Testis (tissue), 5 donors: ENCODE measurements at places on chromosomes 2 and 18. TPM values are rescaled to one million over a fixed set of nuclear protein-coding genes. Genes with fewer than 3 reads are reported as not detected.

- no peak overlapping the region for H3K4me3 ChIP-seq
- H3K36me3 ChIP-seq: no peaks in the 10 kb centered on the region
- no peak for DNase-seq
- H3K27me3 ChIP-seq: no peaks in the 10 kb centered on the region
- H3K27ac ChIP-seq: no peak overlapping the region
- no peaks in the 10 kb centered on the region for H3K4me1 ChIP-seq
Measured at GRCh38 chr2:39546937-39547336, 109.9 kb upstream of the MAP4K3 start.

GRCh38 chr18:27652480-27653121 is 467.5 kb upstream of the CHST9 start:
- no peaks in the 10 kb centered on the region for H3K36me3 ChIP-seq
- H3K4me1 ChIP-seq: no peaks in the 10 kb centered on the region
- no peak overlapping the region for H3K27ac ChIP-seq
- H3K4me3 ChIP-seq: no peak overlapping the region
- no peak for DNase-seq
- no peaks in the 10 kb centered on the region for H3K27me3 ChIP-seq

- no peaks in the 10 kb centered on the region for H3K27me3 ChIP-seq
- H3K27ac ChIP-seq: no peak overlapping the region
- no peaks in the 10 kb centered on the region for H3K36me3 ChIP-seq
- no peaks in the 10 kb centered on the region for H3K4me1 ChIP-seq
- no peak overlapping the region for H3K4me3 ChIP-seq
Measured at GRCh38 chr18:37501136-37501535, 64.5 kb downstream of the CELF4 start.

GRCh38 chr18:23038712-23039111 is 96.6 kb upstream of the CABLES1 start:
- H3K4me3 ChIP-seq: no peak overlapping the region

DNA sequence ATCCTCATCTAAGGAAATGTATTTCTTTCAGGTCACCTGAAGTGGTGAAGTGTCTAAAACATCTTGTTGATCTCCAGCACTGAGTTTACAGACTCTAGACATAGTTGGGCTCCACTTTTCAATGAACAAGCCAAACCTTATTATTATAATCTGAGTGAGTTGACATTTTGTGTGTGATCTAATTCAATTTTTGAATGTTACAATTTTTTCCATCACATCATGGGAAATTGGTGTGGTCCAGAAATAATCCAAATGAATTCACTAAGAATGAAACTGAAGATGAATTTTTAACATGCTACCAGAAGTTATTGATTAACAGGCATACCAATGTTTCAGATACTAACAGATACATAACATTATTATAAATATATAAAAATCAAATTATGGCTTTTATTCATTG is 75.6 kb upstream of the EFEMP1 start:
- H3K4me1 ChIP-seq: no peaks in the 10 kb centered on the region
- no peaks in the 10 kb centered on the region for H3K36me3 ChIP-seq
- no peak for DNase-seq
- H3K4me3 ChIP-seq: no peak overlapping the region
- H3K27ac ChIP-seq: no peak overlapping the region

The SCYGR7 gene
- total RNA-seq: not detected

The FHL2 gene
- 154 TPM for total RNA-seq

- no peaks in the 10 kb centered on the region for H3K27me3 ChIP-seq
- no peak overlapping the region for H3K27ac ChIP-seq
- no peak for DNase-seq
Measured at GRCh38 chr2:39870871-39871270, 91.8 kb upstream of the THUMPD2 start.

GRCh38 chr18:9779630-9780029 is 71.5 kb downstream of the RAB31 start:
- no peaks in the 10 kb centered on the region for H3K27me3 ChIP-seq
- H3K27ac ChIP-seq: no peak overlapping the region
- H3K4me1 ChIP-seq: no peaks in the 10 kb centered on the region
- H3K4me3 ChIP-seq: no peak overlapping the region

The VAMP8 gene
- total RNA-seq: 10.8 TPM

DNA sequence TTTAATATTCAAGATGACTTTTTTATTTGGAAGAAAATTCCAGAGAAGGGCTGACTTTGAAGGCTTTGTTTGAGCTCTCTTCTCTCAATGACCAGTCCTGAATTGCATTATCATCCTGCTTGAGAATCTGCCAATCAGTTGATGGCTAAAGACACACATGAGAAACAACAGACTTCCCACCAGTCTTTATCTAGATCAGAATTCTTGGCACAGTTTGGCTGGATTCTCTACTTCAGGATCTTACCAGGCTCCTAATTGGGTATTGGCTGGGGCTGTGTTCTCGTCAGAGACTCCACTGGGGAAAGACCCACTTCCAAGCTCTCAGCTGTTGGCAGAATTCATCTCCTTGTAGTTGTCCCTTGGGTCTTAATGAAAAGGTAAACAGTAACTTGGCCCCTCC is 86.0 kb downstream of the WDSUB1 start:
- DNase-seq: no peak
- H3K27me3 ChIP-seq: no peaks in the 10 kb centered on the region
- no peaks in the 10 kb centered on the region for H3K4me1 ChIP-seq

DNA sequence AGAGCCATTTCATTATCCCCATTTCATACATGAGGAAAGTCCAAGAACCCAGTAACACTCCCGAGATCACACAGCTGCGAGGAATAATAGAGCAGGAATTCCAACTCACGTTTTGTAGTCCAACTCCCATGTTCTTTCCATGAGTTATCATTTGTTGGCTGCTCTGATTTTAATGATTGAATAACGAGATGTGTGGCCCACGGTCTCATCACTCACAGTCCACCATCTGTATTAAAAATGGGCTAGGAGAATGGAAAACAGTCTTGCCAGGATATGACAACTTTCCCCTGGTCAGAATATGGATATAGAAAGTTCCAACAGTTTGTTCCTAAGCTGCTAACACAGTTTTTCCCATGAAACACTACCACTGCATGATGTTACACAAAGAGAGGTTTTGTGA is 147.5 kb downstream of the METTL4 start:
- H3K4me1 ChIP-seq: no peaks in the 10 kb centered on the region
- H3K27ac ChIP-seq: no peak overlapping the region
- H3K4me3 ChIP-seq: no peak overlapping the region
- no peak for DNase-seq
- H3K27me3 ChIP-seq: no peaks in the 10 kb centered on the region

DNA sequence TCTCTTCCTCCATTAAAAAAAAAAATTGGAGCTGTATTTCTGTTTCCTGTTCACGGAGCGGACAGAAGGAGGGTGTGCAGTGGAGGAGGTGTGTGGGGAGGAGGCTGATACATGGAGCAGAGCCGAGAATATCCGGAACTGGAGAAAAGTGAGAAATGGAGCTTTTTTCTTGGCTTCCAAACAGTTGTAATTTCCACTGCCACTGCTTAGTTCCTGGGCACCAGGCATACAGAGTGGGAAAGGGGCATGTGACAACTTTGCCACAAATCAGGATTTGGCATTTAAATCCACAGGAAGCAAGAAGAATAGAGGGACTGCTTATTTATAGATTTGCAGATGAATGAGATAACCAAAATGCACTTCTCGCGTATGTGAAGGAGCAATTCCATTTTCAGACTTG is 71.2 kb downstream of the BCL11A start:
- DNase-seq: no peak
- no peaks in the 10 kb centered on the region for H3K4me1 ChIP-seq
- H3K27ac ChIP-seq: no peak overlapping the region
- no peak overlapping the region for H3K4me3 ChIP-seq

- no peaks in the 10 kb centered on the region for H3K4me1 ChIP-seq
- no peak overlapping the region for H3K4me3 ChIP-seq
- no peaks in the 10 kb centered on the region for H3K36me3 ChIP-seq
- no peaks in the 10 kb centered on the region for H3K27me3 ChIP-seq
- DNase-seq: no peak
Measured at GRCh38 chr2:62686012-62686685, 19.4 kb upstream of the EHBP1 start.

The CENPO gene
- total RNA-seq: 32.8 TPM

- peaks cover 20% of the 10 kb centered on the region for H3K4me1 ChIP-seq
- H3K36me3 ChIP-seq: no peaks in the 10 kb centered on the region
- H3K27ac ChIP-seq: peak overlapping the region; percentile 82
Measured at GRCh38 chr2:131105950-131106801, 1.0 kb downstream of the PLEKHB2 start.

The TTR gene
- 1.1 TPM for total RNA-seq

- H3K27ac ChIP-seq: no peak overlapping the region
- H3K27me3 ChIP-seq: no peaks in the 10 kb centered on the region
- H3K4me1 ChIP-seq: no peaks in the 10 kb centered on the region
- H3K36me3 ChIP-seq: no peaks in the 10 kb centered on the region
Measured at GRCh38 chr18:24140697-24141096, 1.8 kb downstream of the CABYR start.

DNA sequence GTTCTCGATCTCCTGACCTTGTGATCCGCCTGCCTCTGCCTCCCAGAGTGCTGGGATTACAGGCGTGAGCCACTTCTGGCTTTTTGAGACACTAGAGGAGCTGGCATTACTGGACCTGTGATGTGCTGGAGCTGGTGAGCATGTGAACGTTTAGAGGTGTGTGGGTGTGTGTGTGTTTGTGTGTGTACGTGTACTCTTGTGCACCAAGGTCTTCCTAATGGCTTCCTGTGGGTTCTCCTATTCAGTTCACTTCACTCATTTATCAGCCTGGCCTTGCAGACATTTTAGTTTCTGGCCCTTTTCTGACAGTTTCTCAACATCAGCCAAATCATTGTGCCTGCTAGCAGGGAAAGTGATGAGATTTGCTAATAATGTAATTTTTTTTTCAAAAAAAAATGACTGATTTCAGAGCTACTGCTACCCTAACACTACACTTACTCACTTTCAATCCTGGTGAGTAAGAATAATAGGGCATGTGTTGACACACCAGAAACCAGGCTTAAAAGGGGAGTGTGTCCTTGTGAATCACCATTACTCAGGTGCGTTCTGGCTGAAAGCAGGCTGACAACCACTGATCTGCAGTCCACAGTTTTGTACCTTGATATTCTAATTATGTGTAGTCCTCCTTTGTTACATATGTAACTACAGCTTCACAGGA is 41.0 kb upstream of the ACTR3 start:
- H3K27me3 ChIP-seq: no peaks in the 10 kb centered on the region
- no peaks in the 10 kb centered on the region for H3K4me1 ChIP-seq
- no peak for DNase-seq
- H3K27ac ChIP-seq: no peak overlapping the region
- H3K4me3 ChIP-seq: no peak overlapping the region
- no peaks in the 10 kb centered on the region for H3K36me3 ChIP-seq

DNA sequence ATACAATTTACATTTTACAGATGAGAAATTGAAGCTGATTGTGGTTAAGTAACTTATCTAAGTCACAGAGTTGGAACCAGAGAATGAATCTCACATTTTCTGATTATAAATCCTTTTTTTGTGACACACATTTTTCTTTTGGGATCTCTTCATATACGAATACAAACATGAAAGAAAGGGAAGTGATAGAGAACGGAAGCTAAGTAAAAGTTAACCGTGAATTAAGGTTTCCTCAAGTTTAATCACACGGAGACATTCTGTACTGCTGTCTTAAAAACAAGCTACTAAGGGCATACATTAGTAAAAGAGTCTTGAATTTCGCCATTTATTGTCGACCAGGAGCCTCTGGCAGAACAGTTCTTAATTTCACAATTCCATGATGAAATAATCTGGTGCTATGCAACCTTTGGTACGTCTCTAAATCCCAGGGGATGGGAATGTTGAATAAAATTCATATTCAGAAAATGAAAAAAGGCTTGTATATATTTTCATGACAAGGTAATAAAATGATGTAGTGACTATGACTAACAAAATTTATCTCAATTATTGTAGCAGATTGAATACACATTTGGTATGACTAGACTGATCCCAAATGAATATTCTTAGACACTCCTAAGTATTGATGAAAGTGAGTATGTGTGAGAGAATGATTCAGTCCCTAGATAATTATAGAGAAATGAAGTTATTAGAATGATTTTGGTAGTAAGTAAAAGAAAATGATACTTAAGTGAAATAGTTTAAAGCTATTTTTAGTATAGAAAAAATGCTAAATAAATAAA is 40.3 kb upstream of the ZSWIM2 start:
- no peak overlapping the region for H3K4me3 ChIP-seq
- no peaks in the 10 kb centered on the region for H3K27me3 ChIP-seq
- H3K27ac ChIP-seq: no peak overlapping the region
- no peak for DNase-seq

The GREB1L gene
- 40.6 TPM for total RNA-seq

- no peak overlapping the region for H3K4me3 ChIP-seq
- no peak for DNase-seq
- no peak overlapping the region for H3K27ac ChIP-seq
- H3K36me3 ChIP-seq: no peaks in the 10 kb centered on the region
Measured at GRCh38 chr2:177557794-177558193, 165.2 kb downstream of the AGPS start.

DNA sequence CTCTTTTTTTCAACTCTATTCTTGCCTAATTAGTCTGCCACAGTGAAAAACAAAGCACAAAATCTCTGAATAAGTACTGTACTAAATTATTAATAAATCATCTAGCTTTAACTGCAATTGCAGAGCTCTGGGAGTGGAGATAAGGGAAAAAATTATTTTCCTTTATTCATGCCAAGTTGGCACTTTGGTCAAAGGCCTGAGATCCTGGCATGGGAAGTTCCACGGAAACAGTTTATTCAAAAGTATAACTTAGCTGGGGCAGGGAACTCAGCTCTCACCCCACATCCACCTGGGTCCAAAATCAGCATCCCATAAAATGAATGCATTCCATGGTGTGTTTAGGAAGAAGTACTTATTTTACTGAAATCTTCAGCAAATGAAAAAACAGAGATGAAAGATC is 185.2 kb upstream of the APCDD1 start:
- H3K36me3 ChIP-seq: no peaks in the 10 kb centered on the region
- H3K27me3 ChIP-seq: no peaks in the 10 kb centered on the region
- no peak for DNase-seq
- peaks cover 6% of the 10 kb centered on the region for H3K4me1 ChIP-seq
- H3K27ac ChIP-seq: peak overlapping the region; percentile 37

DNA sequence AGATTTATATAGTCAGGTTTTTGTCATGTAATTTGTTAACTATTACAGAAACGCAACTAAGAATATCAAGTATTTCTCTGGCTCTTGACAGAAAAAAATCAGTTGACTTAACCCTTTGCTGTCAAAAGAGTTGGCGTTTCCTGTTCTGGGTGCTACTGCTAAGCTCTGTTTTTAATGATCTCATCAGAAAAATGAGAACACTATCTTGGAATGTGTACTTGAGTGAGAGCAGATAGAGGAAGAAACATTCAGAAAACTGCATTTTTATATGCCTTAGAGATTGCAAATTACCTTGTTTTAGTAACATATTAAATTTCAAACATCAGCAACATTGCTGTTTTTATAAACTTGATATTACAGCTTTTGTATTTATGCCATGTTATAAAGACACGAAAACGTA is 297.9 kb downstream of the RDH14 start:
- no peak overlapping the region for H3K4me3 ChIP-seq
- no peaks in the 10 kb centered on the region for H3K36me3 ChIP-seq
- DNase-seq: no peak
- no peak overlapping the region for H3K27ac ChIP-seq
- H3K27me3 ChIP-seq: no peaks in the 10 kb centered on the region

- H3K4me1 ChIP-seq: no peaks in the 10 kb centered on the region
- H3K4me3 ChIP-seq: no peak overlapping the region
- no peak for DNase-seq
- H3K27ac ChIP-seq: no peak overlapping the region
- no peaks in the 10 kb centered on the region for H3K27me3 ChIP-seq
Measured at GRCh38 chr2:149389506-149390167, 59.2 kb downstream of the LYPD6 start.

- DNase-seq: peak; percentile 79
- no peaks in the 10 kb centered on the region for H3K36me3 ChIP-seq
- no peaks in the 10 kb centered on the region for H3K4me1 ChIP-seq
- H3K27ac ChIP-seq: no peak overlapping the region
- H3K4me3 ChIP-seq: no peak overlapping the region
- no peaks in the 10 kb centered on the region for H3K27me3 ChIP-seq
Measured at GRCh38 chr2:29196792-29197788, 81.9 kb downstream of the CLIP4 start.

The PROC gene
- not detected for total RNA-seq

The RGPD3 gene
- total RNA-seq: 5.7 TPM
